ENCODE measurements at places on chromosomes 11 and 22.

GRCh38 chr11:23687991-23688390 lies 808.9 kb upstream of the LUZP2 start:
- no peak for DNase-seq

GRCh38 chr22:45397806-45398205 lies 15.6 kb downstream of the SMC1B start:
- DNase-seq = no peak

GRCh38 chr11:465896-466530 lies 15.9 kb downstream of the PTDSS2 start:
- no peak for DNase-seq

GRCh38 chr11:94134651-94135512 lies 6.2 kb downstream of the PANX1 start:
- no peak for DNase-seq

- no peak for DNase-seq
Observed at GRCh38 chr11:107018902-107019493, 722 bp upstream of the GUCY1A2 start.

- no peak for DNase-seq
Observed at GRCh38 chr11:17258670-17259069, 17.9 kb upstream of the NUCB2 start.

GRCh38 chr11:65524014-65524740 lies 706 bp upstream of the SCYL1 start:
- DNase-seq = no peak

Data from NCI-H187 treated with DMSO at 0.1 percent for 48 hours (cell line).